ENCODE measurements at places on chromosomes 12 and 14. TPM values are rescaled to one million over a fixed set of nuclear protein-coding genes. Genes with fewer than 3 reads are reported as not detected.

DNA sequence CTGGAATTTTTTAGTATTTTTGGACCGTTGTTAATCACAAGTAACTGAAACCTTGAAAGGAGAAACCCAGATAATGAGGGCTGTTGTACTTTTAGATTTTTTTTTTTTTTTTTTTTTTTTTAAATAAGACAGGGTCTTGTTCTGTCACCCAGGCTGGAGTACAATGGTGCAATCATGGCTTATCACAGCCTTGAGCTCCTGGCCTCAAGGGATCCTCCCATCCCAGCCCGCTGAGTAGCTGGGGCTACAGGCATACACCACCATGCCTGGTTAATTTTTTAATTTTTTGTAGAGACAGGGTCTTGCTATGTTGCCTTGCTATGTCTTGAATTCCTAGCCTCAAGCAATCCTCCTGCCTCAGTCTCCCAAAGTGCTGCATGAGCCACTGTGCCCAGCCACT, 211.6 kb downstream of the SYNE2 start:
- H3K27me3 ChIP-seq: no peaks in the 10 kb centered on the region
- no peak for DNase-seq
- H3K4me3 ChIP-seq: no peak overlapping the region
- H3K36me3 ChIP-seq: peaks cover 4% of the 10 kb centered on the region
- H3K4me1 ChIP-seq: no peaks in the 10 kb centered on the region

GRCh38 chr12:52519826-52520662, at the start of gene KRT5:
Gene KRT5, minus strand, starts transcription at chr12:52520394. Its CDS starts 98 bp downstream, at chr12:52520296.
- no peaks in the 10 kb centered on the region for H3K27me3 ChIP-seq
- H3K27ac ChIP-seq: no peak within 1 kb of the TSS
- H3K4me1 ChIP-seq: no peaks in the 10 kb centered on the region
- H3K4me3 ChIP-seq: no peak within 1 kb of the TSS
- no peak for DNase-seq

DNA sequence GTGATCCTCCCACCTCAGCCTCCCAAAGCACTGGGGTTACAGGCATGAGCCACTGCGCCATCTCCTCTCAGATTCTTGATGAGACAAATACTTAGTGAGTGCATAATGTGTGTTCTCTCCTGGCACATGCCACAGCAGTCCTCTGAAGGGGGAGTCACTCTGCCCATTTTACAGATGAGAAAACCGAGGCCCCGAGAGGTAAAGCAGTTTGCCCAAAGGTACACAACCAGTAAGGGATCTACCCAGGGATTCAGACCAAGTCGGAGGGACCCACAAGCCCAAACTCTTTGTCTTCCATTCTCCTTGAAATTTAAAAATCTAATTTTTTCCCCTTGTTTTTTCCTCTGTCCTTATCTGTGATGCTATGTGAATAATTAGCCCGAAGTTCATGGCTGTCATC, 6.3 kb downstream of the PLBD2 start:
- no peaks in the 10 kb centered on the region for H3K27me3 ChIP-seq
- no peaks in the 10 kb centered on the region for H3K36me3 ChIP-seq
- H3K27ac ChIP-seq: no peak overlapping the region

DNA sequence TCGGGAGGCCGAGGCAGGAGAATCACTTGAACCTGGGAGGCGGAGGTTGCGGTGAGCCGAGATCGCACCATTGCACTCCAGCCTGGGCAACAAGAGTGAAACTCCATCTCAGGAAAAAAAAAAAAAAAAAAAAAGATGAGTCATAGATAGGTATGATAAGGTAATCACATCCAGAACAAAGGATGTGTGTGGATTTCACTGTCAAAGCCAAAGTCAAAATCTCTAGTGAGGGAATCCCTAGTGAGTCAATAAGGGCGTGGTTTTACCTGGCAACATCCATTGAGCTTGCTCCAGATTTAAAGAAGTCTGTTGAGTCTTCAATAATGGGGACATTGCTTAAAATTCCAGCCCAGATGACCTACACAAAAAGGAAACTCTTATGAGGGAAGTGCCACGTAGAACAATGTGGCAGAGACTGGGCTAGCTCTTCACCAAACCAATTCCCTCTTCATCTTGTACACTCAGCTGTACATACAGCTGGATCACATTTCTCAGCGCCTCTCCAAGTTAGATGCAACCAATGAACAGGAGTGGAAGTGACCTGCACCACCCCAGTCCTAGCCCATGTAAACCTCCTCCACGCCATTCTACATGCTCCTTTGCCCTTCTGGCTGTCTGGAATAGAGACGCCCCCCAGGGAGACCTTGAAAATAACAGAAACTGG, 23.4 kb downstream of the ALDH1L2 start:
- H3K36me3 ChIP-seq: no peaks in the 10 kb centered on the region
- no peaks in the 10 kb centered on the region for H3K27me3 ChIP-seq
- no peak for DNase-seq
- no peak overlapping the region for H3K27ac ChIP-seq

ARL1 gene
- 54.0 TPM for total RNA-seq

ZCRB1 gene
- total RNA-seq: 58.4 TPM

TNS2 gene
- 0.72 TPM for total RNA-seq

GRCh38 chr12:66365718-66366490, 63.6 kb downstream of the HELB start:
- no peaks in the 10 kb centered on the region for H3K4me1 ChIP-seq
- H3K36me3 ChIP-seq: no peaks in the 10 kb centered on the region
- H3K27ac ChIP-seq: no peak overlapping the region

DNA sequence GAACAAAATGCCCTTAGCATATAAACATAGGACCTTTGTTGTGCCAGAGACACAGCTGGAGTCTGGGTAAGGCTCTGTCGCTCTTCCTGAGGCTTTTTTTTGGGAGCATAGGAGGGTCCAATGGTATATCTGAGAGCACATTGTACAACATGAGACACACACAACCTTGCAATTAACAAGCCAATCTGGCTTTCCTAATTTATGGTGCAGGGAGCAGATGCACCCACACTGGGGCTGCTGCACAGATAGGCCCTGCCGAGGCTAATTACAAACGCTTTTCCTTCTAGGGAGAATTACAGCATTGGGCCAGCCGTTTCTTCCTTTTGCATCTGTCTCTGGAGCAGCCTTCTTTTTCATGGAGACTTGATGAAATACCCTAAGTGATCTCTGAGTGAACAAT, 75.0 kb upstream of the OVCH1 start:
- H3K27me3 ChIP-seq: no peaks in the 10 kb centered on the region
- H3K27ac ChIP-seq: no peak overlapping the region
- H3K4me3 ChIP-seq: no peak overlapping the region
- H3K36me3 ChIP-seq: no peaks in the 10 kb centered on the region
- no peak for DNase-seq
- no peaks in the 10 kb centered on the region for H3K4me1 ChIP-seq

- no peaks in the 10 kb centered on the region for H3K27me3 ChIP-seq
- no peak for DNase-seq
- no peak overlapping the region for H3K27ac ChIP-seq
- H3K4me3 ChIP-seq: no peak overlapping the region
- no peaks in the 10 kb centered on the region for H3K36me3 ChIP-seq
Observed at GRCh38 chr12:85076688-85077430, 40.7 kb downstream of the LRRIQ1 start.

GDF3 gene
- total RNA-seq: not detected
